ENCODE measurements at places on chromosomes 7 and 10. TPM values are rescaled to one million over a fixed set of nuclear protein-coding genes. Genes with fewer than 3 reads are reported as not detected.

- DNase-seq = no peak
These were observed 34.8 kb downstream of the ITGB8 start for GRCh38 chr7:20365486-20365885.

- no peak for DNase-seq
These were observed 134.5 kb downstream of the ST7 start for GRCh38 chr7:117087639-117088396.

DNA sequence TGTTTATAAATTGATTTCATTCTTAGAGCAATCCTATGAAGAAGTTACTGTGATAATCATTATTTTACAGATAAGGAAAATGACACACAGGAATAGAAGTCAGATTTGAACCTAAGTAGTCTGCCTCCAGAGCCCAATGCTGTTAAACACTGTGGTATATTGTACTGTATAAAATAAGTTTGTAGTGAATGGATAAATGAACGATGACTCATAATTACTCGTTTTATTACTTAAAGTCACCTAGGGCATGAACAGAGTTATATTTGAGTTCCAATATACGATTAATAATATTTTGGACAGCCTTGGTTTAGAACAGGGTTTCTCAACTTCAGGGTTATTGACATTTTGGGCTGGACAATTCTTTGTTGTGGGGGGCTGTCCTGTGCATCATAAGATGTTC lies 7.8 kb upstream of the BTRC start:
- no peak for DNase-seq

DNA sequence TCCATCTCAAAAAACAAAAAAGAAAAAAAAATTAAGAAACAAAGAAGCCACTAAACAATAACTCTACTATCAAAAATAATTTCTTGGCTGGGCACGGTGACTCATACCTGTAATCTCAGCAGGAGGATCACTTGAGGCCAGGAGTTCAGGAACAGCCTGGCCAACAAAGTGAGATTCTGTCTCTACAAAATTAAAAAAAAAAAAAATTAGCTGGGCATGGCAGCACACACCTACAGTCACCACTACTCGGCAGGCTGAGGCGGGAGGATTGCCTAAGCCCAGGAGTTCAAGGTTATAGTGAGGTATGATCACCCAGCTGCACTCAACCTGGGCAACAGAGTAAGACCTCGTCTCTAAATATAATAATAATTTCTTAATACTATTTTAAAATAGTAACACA lies 69.0 kb downstream of the PARD3 start:
- no peak for DNase-seq

CHAT gene
- total RNA-seq = not detected

GRCh38 chr10:79097021-79097872 lies 28.5 kb downstream of the ZMIZ1 start:
- no peak for DNase-seq

DNA sequence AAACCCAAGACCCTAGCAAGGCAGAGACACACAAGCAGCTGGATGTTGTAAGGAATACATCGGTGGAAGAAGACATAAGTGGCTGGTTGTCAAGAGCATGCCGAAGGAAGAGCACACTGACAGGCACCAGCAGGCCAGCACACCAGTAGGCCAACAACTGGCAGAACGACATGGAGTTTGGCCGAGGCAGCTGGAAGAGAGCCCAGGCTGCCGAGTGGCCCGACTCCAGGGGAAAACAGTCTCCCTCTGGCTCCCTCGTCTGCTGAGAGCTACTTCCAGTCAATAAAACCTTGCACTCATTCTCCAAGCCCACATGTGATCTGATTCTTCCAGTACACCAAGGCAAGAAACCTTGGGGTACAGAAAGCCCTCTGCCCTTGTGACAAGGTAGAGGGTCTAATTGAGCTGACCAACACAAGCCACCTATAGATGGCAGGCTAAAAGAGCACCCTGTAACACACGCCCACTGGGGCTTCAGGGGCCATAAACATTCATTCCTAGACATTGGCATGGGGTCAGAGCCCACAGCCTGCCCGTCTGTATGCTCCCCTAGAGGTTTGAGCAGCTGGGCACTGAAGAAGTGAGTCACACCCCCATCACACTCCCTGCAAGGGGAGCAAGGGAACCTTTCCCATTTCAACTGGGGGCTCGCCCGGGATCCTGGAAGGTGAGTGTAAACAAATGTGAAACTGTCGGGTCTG lies 14.7 kb upstream of the TNS3 start:
- no peak for DNase-seq

- DNase-seq = peak; percentile 54
These were observed 677 bp downstream of the TSPAN14 start for GRCh38 chr10:80454513-80455460.

DNA sequence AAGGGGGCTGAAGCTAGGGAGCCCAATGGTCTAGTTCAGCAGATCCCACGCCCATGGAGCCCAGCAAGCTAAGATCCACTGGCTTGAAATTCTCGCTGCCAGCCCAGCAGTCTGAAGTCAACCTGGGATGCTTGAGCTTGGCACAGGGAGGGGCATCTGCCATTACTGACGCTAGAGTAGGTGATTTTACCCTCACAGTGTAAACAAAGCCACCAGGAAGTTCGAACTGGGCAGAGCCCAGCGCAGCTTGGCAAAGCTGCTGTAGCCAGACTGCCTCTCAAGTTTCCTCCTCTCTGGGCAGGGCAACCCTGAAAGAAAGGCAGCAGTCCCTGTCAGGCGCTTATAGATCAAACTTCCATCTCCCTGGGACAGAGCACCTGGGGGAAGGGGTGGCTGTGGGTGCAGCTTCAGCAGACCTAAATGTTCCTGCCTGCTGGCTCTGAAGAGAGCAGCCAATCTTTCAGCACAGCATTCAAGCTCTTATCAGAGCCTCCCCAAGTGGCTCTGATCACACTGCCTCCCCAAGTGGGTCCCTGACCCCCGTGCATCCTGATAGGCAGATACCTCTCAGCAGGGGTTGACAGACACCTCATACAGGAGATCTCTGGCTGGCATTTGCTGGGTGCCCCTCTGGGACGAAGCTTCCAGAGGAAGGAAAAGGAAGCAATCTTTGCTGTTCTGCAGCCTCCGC lies 167.8 kb downstream of the CCDC71L start:
- DNase-seq = no peak

SH2D4B gene
- total RNA-seq = 0.14 TPM

DNA sequence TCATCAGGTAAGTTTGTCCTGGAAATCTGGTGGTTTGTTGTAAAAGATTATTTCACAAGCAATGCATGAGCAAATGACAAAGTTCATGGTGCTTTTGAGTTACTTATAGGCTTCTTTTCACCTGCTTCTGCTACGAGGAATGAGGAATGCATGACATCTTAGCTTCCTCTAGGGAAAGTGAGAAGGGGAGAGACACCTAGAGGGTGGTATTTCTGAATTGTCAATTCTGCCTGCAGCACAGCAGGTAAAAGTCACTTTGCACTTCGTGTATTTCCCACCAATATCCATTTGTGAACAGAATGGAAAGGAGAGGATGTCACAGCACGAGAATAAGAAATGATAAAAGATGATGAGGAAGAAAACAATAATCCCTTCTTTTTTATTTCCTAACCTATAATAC lies 153.4 kb upstream of the FEZF1 start:
- DNase-seq = no peak

- peak; percentile 83 for DNase-seq
These were observed 19.7 kb downstream of the GOLGA7B start for GRCh38 chr10:97869091-97870042.

GRCh38 chr10:44386546-44387052 lies 1.7 kb upstream of the CXCL12 start:
- peak; percentile 66 for DNase-seq

DNA sequence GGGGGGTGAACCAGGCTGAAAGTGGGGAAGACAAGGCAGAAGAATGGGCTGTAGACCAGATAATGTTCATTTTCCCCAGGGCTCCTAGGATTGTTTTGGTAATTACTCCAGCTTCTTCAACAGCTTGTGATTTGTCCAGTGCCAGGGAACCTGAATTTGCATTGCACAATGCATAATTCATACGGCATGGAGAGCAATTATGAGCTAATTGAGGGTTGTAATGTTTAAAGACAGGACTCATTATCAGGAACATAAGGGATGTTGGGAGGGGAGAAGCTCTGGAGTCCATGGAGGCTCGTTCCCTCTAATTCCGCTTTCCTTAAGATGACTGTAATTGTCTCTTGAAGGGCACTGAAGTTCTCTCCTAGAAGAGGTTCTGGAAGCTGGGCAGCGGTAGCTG lies 405.0 kb upstream of the ZMIZ1 start:
- no peak for DNase-seq

DENND10 gene
- 43.1 TPM for total RNA-seq

DNA sequence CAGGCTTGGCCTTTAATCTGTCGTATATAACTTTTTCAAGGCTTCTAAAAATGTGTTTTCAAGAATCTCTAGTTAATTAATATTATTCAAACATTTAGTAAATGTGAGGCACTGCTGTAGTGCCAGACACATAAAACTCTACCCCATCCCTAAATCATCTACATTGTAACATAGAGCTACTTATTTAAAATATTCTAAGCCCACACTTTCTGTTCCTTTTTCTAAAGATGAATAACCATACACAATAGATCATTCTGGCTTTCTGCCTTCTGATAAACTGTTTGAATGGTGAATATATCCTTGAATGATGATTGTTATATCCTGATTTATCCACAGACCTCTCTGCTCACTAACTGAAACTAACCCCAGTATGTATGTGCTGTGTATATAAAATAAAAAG lies 41.4 kb downstream of the BRAF start:
- DNase-seq = no peak

ERCC6 gene
- total RNA-seq = 34.8 TPM

DNA sequence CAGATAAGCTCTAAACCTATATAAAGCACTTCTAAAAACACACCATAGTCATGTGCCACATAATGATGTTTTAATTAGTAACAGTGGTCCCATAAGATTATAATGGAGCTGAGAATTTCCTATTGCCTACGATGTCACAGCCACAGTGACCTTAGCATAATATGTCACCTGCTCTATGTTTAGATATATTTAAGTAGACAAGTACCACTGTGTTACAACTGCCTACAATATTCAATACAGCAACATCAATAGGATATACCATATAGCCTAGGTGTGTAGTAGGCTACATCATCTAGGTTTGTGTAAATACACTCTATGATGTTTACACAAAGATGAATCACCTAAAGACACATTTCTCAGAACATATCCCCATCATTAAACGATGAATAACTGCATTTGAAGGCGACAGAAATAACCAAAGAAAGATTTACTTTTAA lies 24.5 kb downstream of the GPR22 start:
- no peak for DNase-seq

DNA sequence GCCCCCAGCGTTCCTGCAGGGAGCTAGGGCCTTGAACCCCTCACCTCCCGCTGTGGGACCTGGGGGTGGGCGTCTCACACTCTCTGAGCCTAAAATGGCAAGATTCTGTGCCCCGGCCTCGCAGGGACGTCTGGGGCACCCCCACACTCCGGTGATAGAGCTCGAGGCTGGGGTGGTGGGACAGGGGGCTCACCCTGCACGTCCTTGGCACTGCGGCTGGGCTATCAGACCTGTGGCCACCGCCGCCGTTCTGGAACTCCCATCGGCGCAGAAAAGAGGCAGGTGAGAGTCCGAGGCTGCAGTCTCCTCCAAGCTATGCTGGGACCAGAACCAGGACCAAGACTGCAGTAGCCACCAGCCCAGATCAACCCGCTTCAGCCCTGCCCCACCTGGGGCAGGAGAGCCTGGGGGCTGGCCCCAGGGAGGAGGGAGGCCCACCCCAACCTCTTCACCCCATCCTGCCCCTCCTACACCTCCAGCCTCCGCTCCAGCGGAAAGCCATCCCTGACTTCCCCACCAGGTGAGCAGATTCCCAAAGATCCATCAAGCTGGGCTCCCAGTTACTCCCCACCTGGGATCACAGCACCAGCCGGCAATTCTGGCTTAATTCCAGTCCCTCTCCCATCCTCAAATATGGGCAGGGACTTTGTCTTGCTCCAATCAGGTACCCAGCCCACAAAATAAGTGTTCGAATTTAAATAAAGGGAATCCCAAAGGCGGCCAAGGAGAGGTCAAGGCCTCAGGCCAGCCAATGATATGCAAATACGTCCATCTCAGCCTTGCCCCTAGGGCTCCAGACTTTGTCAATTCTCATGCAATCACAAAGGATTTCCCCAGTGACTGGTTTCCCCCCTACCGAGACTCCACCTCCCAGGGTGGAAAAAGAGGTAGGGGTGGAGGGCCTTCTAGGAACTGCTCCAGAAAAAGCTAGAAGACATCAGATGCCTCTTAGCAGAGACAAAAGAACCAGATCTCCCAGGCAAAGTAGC lies 16.4 kb downstream of the TNRC18 start:
- no peak for DNase-seq

HOXA13 gene
- total RNA-seq = not detected

DNA sequence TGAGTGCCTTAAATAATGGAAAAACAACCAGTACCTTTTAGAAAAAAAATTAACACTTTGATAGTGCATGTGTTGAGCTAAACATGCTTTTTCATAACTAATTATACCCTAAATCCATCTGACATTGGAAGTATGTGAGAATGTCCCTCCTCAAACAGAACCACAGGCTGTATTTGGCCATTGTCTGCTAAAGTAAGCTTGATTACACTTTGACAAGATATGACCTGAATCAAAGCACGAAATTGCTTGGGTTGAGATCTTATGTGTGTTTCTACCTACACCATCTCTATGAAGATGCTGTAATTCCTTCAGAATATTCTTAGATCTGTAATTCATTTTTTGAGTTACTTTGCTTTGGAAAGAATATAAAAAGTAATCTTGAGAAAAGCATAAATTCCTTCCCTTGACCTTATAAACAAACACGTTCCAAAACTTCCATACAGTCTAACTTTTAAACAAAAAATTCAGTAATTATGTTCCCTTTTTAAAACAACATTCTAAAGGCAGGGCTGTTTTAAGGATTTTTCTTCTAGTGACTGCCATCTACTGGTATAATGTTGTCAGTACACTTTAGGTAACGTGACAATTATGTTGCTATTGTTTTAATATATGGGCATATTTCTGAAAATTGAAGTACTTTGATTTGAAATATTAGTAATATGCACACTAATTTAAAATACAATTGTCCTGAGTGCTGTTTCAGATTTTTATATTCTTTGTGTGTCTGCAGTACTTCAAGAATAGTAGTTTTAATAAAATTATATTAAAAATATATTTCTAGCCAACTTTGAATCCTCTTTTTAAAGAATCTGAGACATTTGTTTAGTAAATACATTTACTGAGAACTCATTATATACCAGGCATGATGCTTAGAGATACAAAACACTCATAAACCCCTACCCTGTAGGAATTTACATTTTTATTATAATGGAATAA lies 20.9 kb downstream of the CD36 start:
- no peak for DNase-seq

- no peak for DNase-seq
These were observed 578 bp downstream of the CACUL1 start for GRCh38 chr10:118754229-118754555.

SORCS1 gene
- total RNA-seq = not detected

CRYGN gene
- 0.25 TPM for total RNA-seq

DNA sequence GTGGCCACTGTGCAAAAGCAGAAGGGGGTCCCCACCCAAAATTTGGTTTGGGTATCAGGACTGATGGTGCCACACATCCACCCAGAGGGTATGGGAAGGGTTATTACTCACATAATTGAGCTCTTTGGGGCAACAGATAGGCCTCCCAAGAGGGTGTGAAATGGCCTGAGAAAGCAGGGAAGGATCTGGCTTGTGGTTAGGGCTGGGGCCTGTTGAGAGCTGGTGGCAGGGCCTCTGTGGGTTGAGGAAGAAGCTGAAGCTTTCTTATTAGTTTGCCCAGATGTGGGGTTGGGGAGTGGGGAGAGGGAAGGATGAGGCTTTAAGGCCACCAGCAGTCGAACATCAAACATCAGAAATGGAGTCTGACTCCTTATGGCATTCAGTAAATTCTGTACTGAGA lies 18.3 kb upstream of the MKI67 start:
- DNase-seq = no peak

- no peak for DNase-seq
These were observed 69.4 kb downstream of the ARMH3 start for GRCh38 chr10:101986624-101986971.

Measured in activated naive CD8-positive, alpha-beta T cell treated with anti-CD3 and anti-CD28 coated beads, Interleukin-2, amount 10 ng/mL, durations not matched to agents 7 days and 5 days (primary cell).